H1 (cell line): ENCODE measurements at places on chromosomes 3 and 15. TPM values are rescaled to one million over a fixed set of nuclear protein-coding genes. Genes with fewer than 3 reads are reported as not detected.

Gene TMEM212
- not detected in 2 replicates for total RNA-seq

Gene KLHL40
- not detected in 2 replicates for total RNA-seq

Gene FILIP1L
- total RNA-seq, result 0.09 and 0.33 TPM in 2 replicates

Gene C3orf70
- total RNA-seq, result 1.8 and 2.0 TPM in 2 replicates

Gene LRRC34
- total RNA-seq, result 3.3 and 4.6 TPM in 2 replicates

Gene ZKSCAN7
- total RNA-seq, result 8.5 and 8.9 TPM in 2 replicates

Gene TJP1
- 135 and 138 TPM in 2 replicates for total RNA-seq

Gene SLC27A2
- total RNA-seq, result 5.8 TPM in 2 replicates

Gene PPARG
- total RNA-seq, result 0.27 TPM in 1 of 2 replicates, not detected in the other

Gene RNF13
- total RNA-seq, result 35.4 and 37.1 TPM in 2 replicates

Gene STAC
- 16.5 and 18.1 TPM in 2 replicates for total RNA-seq

Gene BOC
- total RNA-seq, result 6.0 and 6.9 TPM in 2 replicates

Gene FBXO40
- 0.06 TPM in 1 of 2 replicates, not detected in the other for total RNA-seq

Gene RAB11A
- total RNA-seq, result 247 and 254 TPM in 2 replicates

Gene BNC1
- total RNA-seq, result 0.67 and 0.99 TPM in 2 replicates

Gene TCF12
- total RNA-seq, result 90.9 and 101 TPM in 2 replicates

Gene PPP1R14D
- not detected in 2 replicates for total RNA-seq

Gene OR5H2
- not detected in 2 replicates for total RNA-seq

Gene GP9
- total RNA-seq, result not detected in 2 replicates

Gene LYZL4
- not detected in 2 replicates for total RNA-seq

Gene HESX1
- total RNA-seq, result 9.0 and 12.0 TPM in 2 replicates

Gene RHOV
- 2.4 and 2.7 TPM in 2 replicates for total RNA-seq

Gene FAM107A
- 0.57 and 0.65 TPM in 2 replicates for total RNA-seq
